ENCODE measurements at places on chromosomes 12 and 14.

DNA sequence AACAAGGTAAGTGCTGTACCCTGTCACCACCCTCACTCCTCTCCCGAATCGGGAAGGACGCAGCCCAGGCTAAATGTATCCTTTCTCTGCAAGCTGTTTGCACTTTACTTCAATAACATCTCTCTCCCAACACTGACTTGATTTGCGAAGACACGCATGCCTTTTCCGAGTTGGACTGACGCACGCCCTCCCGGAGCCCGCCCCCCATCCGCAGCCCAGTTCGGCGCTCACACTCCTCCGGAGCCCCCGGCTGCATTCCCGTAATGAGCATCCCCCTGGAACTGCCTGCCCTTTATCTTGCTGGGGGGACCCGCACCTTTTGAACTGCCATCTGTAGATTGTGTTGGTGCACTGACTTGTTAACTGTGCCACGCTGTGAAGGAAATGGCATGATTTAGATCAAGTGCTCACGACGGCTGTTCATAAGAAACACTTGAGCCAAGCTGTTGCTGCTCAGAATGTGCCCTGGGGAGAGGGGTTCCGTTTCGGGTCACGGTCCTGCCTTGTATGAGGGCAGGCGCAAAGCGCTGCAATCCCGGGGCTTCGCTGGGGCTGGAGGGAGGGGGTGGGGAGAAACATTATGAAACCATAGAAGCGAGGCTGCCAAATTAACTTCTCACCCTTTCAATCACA is 176.6 kb upstream of the CDKN3 start:
- DNase-seq, result peak; percentile 49

DNA sequence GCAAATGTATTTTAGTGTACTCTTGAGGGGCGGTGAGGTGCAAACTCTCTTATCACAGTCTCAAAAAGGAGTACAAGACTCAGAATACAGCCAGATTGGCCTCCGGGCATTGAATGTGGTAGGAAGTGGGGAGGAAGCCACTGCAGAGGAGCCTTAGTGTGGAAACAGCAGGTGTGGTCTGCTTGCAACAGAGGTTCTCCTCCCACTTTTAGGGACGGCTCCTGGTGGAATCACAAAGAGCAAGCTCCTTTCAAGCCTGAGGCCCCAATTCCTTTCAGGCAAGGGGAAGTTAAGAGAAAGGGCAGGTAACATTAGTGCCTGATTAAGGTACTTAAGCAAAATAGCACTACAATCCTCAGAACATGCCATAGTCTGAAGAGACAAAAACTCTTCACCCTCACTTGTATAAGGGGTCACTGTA is 23.7 kb upstream of the SLC2A3 start:
- DNase-seq, result no peak

DNA sequence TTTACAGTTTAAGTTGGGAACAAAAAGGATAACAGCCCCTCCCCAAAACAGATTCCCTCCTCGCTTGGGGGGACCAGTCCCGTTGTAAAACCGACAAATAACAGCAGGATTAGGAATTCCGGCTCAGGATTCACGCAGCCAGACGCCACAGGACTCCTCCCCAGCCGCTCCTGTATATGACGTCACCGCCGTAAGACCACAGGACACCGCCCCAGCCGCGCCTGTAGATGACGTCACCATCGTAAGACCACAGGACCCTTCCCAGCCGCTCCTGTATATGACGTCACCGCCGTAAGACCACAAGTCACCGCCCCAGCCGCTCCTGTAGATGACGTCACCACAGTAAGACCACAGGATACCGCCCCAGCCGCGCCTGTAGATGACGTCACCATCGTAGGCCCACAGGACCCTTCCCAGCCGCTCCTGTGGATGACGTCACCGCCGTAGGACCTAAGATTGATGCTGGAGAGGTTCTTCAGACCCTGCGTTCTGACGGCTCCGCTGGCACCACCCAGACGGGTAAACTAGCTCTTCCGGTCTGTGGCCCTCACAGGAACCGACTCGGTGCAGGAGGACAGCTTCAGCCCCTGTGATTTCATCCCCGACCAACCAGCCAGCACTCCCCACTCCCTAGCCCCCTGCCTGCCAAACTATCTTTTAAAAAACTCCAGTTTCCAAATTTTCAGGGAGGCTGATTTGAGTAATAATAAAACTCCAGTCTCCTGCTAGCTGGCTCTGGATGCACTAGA is 43.9 kb upstream of the FBRSL1 start:
- DNase-seq, result peak; percentile 67

- no peak for DNase-seq
These were observed 63.9 kb downstream of the IPO8 start for GRCh38 chr12:30631740-30632139.

GRCh38 chr12:79370021-79370420 is 320.7 kb downstream of the PAWR start:
- DNase-seq, result no peak

GRCh38 chr12:2833327-2833726 is 1.5 kb downstream of the NRIP2 start:
- DNase-seq, result no peak

DNA sequence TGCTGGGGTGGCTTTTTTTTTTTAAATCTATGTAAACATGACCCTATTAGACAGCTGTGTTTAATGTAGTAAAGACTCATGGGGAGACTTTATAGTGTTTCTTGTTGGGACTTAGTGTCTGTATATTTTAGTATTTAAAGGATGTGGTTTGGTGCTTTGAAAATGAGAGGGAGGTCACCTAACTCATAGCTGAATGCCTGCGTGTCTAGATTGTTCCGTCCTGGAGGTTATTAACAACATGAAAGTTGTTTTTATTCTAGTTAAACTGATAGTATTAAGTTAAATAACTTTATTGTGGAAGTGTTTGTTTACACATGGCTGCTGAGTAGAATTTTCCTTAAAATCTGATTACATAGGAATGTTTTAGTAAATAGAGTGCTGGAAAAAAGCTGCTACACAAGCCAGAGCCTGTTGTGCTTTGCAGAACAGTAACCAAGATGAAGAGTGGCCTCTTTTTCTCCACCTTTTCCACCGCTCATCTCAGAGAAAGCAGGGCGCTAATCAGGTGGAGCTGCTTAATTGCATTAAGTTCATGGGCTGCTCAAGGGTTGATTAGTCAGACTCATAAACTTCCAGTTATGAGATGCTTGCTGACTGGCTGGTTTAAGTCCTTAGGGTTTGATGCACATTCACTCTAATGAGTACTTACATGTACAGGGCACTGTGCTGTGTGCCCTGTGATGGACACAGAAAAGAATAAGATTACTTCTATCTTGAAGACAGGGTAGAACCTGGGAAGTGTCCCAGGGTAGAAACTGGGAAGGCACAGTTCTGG is 62.7 kb downstream of the FBXO34 start:
- no peak for DNase-seq

- DNase-seq, result no peak
These were observed 42.9 kb downstream of the INSM2 start for GRCh38 chr14:35576856-35577255.

DNA sequence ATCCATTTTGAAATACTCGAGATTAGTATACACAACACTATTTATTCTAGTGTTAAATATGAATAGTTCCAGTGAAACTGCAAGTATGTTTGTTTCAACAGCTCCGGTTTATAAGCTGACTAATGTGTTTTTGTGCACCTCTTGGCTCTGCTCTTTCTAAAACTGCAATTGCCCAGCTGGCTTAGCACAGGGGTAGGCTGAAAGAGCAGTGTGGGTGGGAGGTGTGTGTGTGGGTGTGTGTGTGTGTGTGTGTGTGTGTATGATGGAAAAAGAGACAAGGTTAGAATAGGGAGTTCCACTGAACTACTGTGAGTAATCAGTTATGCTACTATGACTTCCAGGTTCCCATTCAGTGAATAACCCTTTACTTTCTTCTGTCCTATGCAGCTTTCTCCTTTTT is 37.8 kb upstream of the DDHD1 start:
- DNase-seq, result no peak

DNA sequence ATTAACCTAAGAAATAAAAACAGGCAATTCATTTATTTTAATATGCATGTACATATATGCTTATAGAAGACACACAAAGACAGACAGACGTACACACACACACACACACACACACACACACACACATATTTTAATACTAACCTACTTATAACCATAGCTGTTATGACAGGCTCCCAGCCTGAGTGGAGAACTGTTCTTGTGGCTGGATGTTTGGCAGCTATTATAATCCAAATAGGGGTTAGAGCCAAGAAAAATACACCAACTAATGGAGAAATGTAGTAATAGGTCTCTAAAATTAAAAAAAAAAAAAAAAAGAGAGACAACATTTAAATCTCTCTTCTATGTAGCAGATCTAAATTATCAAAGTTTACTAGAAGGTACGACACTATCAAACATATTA is 91.8 kb downstream of the SLC41A2 start:
- DNase-seq, result peak; percentile 48

DNA sequence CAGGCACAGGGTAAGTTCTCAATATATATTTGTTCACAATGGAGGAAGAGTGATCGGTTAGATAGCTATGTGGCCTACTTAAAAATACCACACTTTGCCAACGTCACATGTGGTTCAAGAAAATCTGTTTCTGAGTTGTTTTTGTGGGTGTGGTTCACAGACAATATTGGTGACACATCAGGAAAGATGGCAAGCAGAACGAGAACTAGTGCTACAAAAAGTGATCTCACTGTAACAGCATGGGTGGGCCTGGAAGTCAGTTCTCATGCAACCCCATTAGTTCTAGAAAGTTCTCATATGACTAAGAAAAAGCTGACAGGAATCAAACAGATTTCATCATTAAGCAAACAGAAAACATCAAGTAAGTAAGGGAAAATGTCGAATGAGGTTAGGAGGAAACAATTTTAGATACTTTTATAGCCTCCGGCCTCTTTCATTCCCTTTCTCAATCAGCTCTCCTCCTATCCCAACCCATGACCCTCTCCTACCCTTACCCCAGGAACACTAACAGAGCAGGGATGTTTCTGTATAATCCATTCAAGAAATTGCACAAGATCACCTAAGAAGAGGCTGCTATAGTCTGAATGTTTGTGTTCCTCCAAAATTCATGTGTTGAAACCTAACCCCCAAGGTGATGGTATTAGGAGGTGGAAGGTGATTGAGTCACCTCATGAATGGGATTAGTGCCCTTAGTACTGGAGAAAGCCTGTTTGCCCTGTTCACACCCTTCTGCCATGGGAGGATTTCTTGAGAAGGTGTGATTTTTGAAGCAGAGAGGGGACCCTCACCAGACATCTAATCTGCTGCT is 15.5 kb upstream of the NTN4 start:
- DNase-seq, result peak; percentile 89

DNA sequence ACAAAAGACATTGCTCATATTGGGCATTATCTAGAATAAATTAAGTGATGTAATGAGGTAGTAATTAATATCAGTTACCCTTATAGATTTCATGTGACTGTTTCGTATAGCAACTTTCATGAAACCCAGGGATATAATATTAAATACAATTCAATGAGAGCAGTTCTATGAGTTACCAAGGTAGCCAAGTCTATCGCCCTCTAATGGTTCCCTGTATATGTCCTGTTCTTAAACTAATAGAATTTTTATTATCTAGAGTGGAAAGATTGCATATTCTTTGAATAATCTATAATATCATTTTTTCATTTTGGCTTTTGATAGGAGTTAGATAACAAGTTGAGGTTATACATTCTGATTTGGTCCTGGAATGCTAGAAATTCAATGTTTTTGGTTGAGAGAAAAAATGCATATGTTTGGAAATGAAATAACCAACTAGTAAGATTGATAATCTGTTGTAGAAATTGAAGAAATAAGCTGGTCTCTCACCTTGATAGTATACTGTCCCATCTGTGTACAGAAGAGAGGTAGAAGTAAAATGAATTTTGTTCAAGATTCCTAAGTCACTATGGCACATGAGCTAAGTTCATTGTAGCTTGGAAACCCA is 59.7 kb downstream of the SCFD1 start:
- no peak for DNase-seq

GRCh38 chr12:50086148-50086547 is 1.0 kb downstream of the SMARCD1 start:
- no peak for DNase-seq

DNA sequence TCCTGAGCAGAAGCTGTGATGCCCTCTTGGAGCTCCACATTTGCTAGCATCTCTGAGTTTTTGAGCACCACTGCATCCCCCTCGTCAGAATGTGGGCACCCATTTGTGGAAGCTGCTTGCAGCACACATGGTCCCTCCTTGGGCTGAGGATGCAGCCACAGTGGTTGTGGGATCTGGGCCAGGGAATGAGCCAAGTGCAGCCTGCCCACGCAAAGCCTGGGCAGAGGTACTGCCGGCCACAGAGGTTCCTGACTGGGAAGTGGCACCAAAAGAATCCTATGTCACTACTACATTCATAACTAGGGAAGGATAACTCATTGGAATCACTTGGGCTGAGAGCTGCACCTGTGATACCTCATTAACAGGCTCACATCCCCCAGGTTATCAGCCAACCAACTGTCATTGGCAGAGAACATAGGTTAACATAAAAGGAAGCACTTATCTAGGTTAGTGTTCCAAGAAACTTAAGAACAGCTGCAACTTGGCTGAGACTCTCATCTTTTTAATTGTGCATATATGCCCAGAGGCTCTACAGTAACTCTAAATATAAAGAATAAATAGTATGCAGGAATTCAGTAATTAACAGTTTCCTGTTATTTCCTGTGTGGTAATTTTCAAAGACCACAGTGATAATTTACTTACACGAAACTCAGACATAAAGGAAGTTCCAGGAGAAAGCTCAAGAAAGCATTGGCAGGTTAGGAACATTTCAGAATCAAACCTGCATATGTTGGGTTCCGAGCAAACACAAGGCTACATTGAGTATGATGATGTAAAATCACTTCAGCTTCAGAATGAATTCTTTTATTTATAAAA is 145.3 kb downstream of the BCAT1 start:
- no peak for DNase-seq

- DNase-seq, result no peak
These were observed 27.1 kb upstream of the KRT77 start for GRCh38 chr12:52730383-52730782.

DNA sequence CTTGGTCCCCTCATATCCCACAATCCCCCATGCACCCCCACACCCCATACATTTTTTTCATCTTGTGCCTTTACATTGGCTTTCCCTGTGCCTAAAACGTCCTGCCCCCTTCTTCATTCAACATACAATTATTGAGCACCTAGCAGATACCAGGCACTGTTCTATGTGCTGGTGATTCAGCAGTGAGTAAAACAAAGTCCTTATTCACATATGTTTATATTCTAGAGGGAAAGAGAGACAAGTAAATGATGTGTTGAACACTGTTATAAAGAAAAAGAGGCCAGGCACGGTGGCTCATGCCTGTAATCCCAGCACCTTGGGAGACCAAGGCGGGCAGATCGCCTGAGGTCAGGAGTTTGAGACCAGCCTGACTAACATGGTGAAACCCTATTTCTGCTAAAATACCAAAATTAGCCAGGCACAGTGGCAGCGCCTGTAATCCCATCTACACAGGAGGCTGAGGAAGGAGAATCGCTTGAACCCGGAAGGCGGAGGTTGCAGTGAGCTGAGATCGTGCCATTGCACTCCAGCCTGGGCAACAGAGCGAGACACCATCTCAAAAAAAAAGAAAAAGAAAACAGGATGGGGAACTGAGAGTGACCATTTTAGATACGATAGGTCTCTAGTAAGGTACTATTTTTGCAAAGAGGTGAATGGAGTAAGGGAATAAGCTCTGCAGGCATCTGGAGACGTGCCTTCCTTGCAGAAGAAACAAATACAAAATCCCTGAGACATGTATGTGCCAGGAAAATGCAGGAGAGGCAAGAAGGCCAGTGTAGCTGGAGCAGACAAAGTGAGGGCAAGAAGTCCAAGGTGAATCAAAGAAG is 12.2 kb downstream of the SLC7A7 start:
- no peak for DNase-seq

GRCh38 chr12:50110762-50111351 is 1.2 kb upstream of the COX14 start:
- DNase-seq, result peak; percentile 31

GRCh38 chr14:32087173-32087861 is 10.2 kb downstream of the ARHGAP5 start:
- DNase-seq, result peak; percentile 24

Measured in AG20443 (cell line).